ENCODE measurements at places on chromosomes 3 and 15.

- no peaks in the 10 kb centered on the region for H3K36me3 ChIP-seq
- H3K27me3 ChIP-seq: peaks cover 30% of the 10 kb centered on the region
- no peak overlapping the region for H3K27ac ChIP-seq
- H3K4me3 ChIP-seq: no peak overlapping the region
These were observed 305.6 kb upstream of the LRRFIP2 start for GRCh38 chr3:37479981-37480380.

DNA sequence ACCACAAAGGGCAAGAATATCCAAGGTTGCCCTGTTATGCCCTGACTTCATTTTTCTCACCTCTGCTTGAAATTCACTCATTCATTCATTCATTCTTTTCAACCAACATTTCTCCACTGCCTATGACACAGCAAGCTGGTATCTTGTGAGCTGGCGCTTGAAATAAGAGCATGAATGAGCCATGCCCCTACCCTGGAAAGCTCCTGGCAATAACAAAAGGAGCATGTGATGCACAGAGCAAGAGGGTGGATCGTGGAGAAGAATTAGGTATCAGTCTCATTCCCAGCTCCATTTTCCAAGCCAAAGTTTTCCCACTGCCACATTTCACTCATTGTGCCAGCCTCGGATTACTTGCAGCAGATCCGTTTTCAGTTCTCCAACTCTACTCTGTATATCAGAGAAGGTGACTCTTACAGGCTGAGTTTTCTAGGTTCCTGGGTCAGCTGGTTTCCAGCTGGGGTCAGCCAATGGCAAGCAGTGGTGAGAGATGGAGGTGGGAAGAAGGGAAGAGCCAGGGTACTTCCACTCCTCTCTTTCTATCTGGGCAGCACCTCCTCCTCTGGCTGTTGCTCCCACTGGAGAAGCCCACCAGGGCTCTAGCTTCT is 144.8 kb downstream of the SUCLG2 start:
- H3K27ac ChIP-seq: no peak overlapping the region
- peaks cover 6% of the 10 kb centered on the region for H3K4me1 ChIP-seq
- DNase-seq: no peak
- H3K36me3 ChIP-seq: peaks cover 25% of the 10 kb centered on the region

DNA sequence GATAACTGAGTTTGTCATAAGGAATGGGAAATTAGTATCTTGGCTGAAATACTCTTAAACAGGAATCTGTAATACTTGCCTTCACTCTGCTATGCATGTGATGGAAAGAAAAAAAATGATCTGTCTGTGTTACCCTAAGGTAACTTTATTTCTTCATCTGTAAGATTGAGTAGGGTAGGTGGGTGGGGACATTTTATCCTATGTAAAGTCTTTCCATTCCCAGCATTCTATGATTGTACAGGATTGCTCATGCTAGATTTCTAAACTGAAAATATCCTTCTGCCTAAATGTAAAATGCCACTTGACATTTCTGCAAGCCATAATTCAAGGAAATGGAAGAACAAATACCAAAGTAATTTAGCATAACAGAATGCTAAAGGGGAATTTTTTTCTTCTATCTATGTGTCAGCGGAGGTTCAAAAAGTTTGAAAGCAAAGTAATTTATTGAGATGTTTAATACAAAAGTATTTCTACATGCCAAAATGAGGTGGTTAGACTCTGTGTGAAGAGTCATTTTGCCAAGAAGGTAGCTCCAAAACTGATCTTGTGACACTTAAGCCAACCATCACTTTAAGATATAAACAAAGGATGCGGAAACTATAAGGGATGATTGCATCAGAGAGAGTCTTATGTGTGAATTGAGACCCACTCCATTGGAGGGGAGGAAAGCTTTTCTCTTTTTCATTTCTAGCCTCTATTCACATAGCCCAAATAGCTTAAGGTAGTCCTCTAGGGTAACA is 46.6 kb upstream of the SERPINI2 start:
- no peaks in the 10 kb centered on the region for H3K4me1 ChIP-seq
- H3K4me3 ChIP-seq: no peak overlapping the region
- no peaks in the 10 kb centered on the region for H3K36me3 ChIP-seq

DNA sequence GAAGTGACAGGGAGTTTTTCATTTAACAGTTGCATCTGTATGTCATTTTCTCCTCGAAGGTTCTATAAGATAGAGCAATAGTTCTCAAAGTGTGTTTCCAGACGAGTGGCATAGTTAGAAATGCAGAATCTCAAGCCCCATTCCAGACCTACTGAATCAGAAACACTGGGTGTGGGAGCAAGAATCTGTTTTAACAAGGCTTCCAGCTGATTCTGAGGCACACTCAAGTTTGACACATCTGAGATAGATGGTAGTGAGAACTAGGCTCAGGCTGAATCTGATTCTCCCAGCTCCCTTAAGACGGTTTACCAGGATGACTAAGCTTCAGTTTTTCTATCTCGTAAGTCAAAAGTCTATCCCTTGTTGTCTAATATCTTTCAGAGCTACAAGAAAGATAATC is 159.8 kb upstream of the NUDT16 start:
- H3K4me3 ChIP-seq: no peak overlapping the region
- H3K4me1 ChIP-seq: peaks cover 4% of the 10 kb centered on the region
- no peaks in the 10 kb centered on the region for H3K36me3 ChIP-seq
- no peak for DNase-seq
- H3K27me3 ChIP-seq: no peaks in the 10 kb centered on the region

DNA sequence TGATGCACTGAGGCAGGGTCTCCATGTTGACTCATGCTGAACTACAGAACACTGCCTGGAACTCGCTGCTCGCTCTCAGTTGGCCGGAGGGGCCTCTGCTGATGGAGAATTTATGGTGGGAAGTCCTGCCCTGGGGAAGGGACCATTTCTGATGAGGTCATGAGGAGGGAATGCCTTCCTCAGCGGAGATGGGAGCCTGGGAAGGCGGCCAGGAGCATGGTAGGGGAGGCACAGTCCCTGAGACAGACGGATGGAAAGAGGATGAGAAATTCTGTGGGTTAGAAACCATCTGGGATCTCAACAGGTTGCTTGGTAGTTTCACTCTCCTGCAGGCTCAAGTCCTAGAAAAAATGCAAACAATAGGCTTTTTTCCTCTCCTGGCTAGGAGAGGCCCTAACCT is 56.8 kb upstream of the TPM1 start:
- no peak for DNase-seq
- H3K27ac ChIP-seq: no peak overlapping the region

DNA sequence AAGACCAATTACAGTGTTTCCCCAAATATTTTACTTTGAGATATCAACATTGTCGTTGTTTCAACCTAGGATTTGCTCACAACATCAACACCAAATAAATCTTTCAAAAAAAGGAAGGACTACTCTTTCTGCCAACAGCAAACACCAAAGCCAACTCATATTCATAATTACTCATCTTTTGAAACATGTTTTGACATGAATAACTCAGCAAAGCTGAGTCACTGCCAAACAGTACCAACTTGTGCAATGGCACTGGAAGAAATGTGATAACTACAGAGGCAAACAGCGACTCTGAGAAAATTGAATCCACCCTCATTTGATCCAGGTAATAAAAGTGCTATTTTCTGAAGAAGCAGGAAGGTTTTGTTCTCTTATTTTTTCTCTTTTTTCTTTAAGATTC is 67.2 kb downstream of the PEX5L start:
- H3K27me3 ChIP-seq: peaks cover 16% of the 10 kb centered on the region
- no peaks in the 10 kb centered on the region for H3K4me1 ChIP-seq
- DNase-seq: no peak
- no peak overlapping the region for H3K4me3 ChIP-seq

DNA sequence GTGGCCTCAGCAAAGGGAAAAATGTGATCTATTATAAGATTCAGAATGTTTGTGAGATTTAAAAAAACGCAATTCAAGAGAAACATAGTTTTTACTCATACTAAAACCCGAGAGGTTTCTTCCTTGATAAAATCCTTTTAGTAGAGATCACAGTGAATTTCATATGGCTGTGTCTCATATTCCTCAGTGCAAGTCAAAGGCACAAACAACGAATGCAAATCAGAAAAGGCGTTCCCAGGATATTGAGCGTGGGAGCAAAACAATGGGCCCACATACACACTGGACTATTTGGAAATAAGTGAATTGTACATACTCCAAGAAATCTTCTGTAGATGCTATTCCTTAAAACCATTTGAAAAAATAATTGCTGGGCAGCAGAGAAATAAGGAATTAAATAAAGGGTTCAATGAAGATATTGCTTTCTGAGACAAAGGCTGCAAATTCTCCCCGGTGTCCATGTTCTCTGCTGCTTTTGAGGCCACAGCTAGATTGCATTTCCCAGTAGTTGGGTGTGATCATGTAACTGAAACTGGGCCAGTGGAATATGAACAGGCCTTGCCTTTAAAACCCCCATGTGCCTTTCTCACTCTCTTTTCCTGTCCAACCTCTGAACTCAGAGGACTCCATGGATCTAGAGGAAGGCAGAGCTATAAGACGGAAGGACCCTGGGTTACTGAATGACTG is 144.6 kb upstream of the TBL1XR1 start:
- peaks cover 1% of the 10 kb centered on the region for H3K36me3 ChIP-seq
- DNase-seq: no peak
- H3K4me3 ChIP-seq: no peak overlapping the region
- no peaks in the 10 kb centered on the region for H3K27me3 ChIP-seq
- no peak overlapping the region for H3K27ac ChIP-seq

GRCh38 chr15:25887870-25888269 is 24.7 kb upstream of the ATP10A start:
- DNase-seq: no peak
- H3K27ac ChIP-seq: no peak overlapping the region
- no peaks in the 10 kb centered on the region for H3K27me3 ChIP-seq
- H3K4me1 ChIP-seq: no peaks in the 10 kb centered on the region

DNA sequence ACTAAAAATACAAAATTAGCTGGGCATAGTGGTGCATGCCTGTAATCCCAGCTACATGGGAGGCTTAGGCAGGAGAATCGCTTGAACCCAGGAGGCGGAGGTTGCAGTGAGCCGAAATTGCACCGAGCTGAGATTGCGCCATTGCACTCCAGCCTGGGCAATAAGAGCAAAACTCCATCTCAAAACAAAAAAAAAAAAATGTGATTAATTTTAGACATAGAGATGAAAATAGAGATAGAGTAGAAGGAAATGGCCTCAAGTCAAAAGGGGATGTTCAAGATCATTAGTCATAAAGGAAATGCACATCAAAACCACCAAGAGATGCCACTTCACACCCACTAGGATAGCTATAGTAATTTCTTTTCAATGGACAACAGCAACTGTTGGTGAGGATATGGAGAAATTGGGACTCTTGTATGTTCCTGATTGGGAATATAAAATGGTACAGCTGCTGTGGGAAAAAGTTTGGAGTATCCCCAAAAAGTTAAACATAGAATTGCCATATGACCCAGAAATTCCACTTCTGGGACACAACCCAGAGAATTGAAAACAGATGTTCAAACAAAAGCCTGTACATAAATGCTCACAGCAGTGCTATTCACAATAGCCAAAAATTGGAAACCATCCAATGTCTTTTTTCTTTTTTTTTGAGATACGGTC is 55.4 kb downstream of the ABHD2 start:
- H3K4me3 ChIP-seq: no peak overlapping the region
- no peak for DNase-seq
- H3K36me3 ChIP-seq: peaks cover 5% of the 10 kb centered on the region
- H3K27me3 ChIP-seq: no peaks in the 10 kb centered on the region
- peaks cover 13% of the 10 kb centered on the region for H3K4me1 ChIP-seq

DNA sequence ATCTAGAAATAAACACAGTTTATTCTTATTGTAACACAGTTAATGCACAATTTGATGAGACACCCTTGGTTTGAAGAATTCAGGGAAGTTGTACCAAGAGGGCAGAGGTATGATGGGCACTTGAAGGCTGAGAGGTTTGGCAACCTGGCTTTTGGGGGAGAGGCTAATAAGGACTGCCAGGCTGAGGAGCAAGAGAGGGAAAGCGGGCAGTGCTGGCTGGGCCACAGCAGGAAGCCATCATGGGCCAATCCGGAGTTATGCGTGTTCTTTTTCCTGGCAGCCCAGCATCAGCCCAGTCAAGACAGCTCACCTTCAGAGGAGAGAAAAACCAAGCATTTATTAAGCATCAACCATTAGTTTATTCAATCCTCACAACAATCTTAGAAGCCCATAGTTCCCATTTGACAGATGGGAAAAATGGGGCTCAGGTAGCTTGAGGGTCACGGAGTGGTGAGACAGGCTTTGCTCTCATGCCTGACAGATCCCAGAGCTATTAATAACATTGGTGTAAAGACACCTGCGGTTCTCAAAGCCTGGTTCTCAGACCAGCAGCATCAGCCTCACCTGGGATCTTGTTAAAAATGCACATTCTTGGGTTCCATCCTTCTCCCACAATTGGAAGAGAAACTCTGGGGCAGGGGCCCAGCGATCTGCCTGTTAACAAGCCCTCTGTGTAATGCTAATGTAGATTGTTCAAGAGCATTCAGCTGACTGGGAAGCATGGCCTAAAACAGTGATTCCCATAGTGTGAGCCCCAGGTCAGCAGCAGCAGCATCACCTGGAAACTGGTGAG is 183.7 kb downstream of the NTRK3 start:
- H3K4me1 ChIP-seq: no peaks in the 10 kb centered on the region
- DNase-seq: no peak
- H3K27ac ChIP-seq: no peak overlapping the region
